Neural progenitor cell (in vitro differentiated cells): ENCODE measurements at places on chromosomes 5 and 9. TPM values are rescaled to one million over a fixed set of nuclear protein-coding genes. Genes with fewer than 3 reads are reported as not detected.

Gene GLDC
- total RNA-seq = 81.6 and 100 TPM in 2 replicates

Gene ZDHHC11
- total RNA-seq = 0.92 and 9.5 TPM in 2 replicates

Gene PCDHB15
- 7.8 and 9.4 TPM in 2 replicates for total RNA-seq

Gene PPP2R2B
- total RNA-seq = 22.5 and 26.6 TPM in 2 replicates

DNA sequence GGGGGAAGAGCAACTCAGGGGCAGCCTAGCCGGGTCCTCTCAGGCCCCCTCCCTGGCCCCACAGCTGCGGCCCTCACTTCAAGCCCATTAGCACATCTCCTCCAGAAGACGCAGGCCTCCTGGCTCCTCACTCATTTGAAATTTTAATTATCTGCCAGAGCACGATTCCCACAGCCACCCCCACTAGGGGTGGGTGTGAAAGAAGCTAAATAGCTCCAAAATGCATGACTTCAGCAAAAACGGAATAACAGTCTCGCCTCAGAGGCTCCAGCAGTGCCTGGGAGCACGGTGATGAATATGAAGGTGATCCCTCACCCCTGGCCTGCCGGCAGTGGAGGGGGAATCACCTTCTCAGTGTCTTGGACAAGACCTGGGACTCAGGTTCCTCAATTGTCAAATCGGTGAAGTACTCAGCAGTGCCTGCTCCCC is 61.1 kb upstream of the HRH2 start:
- DNase-seq = no peak

GRCh38 chr5:122164831-122165558 is 35.6 kb downstream of the ZNF474 start:
- no peak for DNase-seq

DNA sequence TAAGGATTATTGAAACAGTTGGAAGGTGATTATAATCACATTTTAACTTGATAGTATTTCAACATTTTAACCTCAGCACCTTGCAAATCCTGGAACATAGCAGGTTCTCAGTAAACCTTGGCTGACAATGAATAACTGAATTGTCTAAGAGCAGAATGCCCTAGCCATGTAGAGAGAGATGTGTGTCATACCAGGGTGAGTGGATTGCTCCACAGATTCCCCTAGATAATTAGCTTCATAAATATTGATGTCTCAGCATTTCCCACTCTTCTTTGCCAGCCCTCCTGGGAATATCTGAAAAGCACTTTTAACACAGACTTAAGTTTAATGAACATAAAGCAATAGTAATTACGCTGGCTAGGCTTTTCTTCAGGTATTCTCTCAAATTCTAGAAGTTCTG is 363.5 kb downstream of the MAN2A1 start:
- DNase-seq = no peak

GRCh38 chr9:113687680-113688371 is 188.3 kb upstream of the ZNF618 start:
- DNase-seq = peak; percentile 44

DNA sequence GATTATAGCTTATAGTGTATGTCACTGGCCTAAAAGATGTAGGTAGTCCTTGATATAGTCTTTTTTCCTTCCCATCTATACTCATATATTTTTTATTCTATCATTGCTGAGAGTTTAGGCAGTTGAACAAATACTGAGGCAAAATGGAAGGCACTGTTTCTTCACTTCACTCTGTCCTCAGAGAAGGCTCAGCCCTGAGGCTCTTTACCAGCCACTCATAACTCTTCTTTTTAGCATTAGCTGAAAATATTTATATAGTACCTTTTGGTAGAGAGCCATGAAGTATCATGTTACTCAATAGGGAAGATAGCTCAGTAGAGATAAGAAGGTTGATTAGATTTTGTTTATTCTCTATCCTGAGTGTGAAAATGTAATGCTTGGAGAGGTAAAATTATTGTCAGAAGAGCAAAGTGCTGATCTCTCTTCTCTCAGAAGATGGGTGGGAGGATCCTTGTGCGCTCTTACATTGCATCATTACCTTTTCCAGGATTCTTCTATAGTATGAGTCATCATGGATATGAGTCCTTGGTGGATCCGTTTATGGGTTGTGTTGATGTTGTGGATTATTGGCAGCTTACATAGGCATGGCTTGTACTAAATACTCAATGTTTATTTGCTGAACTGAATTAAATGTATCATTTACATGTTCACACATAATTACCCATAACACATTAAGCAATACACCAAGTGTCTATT is 88.1 kb downstream of the ANXA1 start:
- no peak for DNase-seq

GRCh38 chr9:101028346-101029314 is at the start of gene PLPPR1:
TSS of gene PLPPR1 (plus strand) at chr9:101028727.
- DNase-seq = peak; percentile 95

GRCh38 chr5:80042330-80042729 is 7.2 kb downstream of the THBS4 start:
- DNase-seq = no peak

DNA sequence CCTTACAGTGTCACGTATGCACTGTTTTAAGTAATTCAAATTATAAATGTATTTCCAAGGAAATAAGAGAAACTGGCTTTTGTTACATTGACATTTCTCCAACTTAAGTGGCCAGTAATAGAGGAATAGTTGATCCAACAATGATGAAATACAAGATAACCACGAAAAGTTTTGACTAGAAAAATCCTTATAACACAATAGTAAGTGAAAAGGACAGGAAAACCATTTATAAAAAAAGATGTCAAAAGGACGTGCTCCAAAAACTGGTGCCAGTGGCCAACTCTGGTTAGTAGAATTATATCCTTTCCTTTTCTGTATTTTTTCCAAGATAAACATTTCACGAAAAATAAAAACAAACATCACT is 210.9 kb downstream of the GAPVD1 start:
- DNase-seq = no peak

DNA sequence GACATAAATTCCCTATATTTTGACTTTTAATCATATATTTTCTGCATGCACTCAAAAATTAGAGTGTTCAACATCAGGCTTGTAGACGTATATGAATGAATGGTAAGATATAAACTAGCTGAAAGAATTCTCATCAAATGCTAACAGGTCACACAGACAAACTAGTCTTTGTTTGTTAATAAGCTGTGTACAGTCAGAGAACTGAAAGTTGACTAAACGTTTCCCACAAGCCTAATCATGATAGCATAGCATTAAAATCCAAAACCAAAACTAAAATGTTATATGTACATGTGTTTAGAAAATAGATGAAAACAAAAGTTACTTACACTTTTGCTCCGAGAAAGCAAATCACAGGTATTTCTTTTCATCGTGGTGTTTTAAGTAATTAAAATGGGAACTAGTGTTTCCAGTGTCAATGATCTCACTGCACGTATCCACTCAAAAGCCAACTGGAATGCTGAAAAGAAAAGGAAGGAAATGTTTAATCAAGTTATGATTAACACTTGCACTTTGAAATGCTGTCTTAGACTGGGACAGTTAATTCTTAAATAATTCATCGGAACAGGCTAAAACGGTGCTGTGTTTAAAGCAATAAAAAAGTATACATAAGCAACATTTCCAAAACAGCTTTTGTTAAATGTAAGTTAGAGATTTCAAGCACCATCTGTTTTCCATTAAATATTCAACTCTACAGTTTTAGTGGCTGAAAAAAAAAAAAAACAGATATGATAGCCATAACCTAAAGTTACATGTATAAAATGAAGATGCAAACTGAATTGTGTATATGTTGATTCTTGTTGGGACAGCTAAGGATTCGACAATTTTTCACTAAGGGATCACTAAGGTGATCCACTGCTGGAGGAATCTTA is 291.9 kb upstream of the PDE4D start:
- no peak for DNase-seq

DNA sequence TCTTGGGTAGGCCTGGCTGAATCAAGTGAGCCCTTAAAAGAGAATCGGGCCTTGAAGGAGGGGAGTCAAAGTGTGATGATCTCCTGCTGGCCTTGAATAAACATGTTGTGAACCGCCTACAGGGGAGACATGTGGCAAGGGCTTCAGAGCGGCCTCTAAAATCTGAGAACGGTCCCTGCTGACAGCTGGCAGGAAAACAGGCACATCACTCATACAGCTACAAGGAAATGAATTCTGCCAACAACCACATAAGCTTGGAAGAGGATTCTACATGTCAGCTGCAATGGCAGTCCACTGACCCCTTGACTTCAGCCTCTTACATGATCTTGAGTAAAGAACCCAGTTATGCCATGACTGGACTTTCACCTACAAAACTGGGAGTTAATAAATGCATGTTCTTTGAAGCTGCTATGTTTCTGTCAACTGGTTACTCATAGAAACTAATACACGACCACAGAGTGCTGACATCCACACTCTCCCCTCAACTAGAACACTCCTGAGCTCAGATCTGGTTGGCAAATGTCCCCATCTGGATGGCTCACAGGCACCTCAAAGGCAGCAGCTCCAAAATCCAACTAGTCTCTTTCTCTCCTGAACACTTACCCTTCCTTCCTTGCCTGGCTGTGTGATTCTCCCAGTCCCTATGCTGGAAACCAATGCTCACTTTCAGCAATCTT is 333.1 kb downstream of the ASTN2 start:
- DNase-seq = no peak

DNA sequence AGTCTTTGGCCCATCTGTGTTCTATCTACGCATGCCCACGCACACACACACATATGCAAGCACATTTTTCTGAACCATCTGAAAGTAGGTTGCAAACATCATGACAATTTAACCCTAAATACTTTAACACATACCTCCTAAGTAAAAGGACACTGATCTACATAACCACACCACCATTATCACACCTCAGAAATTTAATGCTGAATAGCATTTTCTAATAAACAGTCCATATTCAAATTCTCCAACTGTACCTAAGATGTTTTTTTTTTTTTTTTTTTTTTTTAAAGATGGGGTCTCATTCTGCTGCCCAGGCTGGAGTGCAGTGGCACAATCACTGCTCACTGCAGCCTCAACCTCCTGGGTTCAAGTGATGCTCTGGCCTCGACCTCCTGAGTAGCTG is 35.5 kb downstream of the DDX31 start:
- no peak for DNase-seq

GRCh38 chr5:148796936-148797335 is 29.5 kb upstream of the ADRB2 start:
- no peak for DNase-seq

GRCh38 chr5:140561753-140562523 is 2.5 kb downstream of the APBB3 start:
- no peak for DNase-seq

DNA sequence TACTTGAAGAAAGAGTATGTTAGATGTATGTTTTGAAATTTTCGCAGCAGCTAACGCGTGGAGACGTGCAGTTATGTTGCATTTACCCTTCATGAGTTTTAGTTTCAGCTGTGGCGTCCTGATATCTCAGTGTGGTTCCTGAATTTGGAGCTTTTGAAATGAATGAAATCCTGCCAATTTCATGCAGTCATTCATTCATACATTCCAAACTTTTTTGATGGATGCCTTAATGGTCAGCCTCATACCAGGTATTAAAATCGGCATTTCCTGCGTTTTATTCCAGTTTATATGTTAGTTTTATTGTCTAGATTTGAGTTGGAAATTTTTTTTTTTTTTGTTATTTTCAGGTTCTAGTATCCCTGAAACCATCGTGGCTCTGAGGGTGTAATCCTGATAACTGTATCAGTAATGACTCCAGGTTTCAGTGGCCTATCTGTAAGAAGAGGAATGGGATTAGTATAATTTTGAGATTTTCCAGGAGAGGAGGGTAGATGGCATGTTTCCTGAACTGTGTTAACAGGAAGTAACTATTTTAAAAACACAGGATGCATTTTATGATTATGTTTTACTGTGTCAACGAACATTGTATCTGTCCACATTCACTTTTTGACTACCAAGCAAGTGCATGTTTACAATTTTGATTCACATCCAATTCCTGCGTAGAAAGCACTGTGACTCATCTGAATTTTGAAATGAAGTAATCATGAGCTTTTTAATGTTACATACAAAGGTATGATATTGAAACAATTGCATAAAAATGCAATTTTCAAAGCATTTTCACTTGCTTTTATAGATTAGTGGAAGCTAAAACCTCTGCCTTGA is 1.0 kb downstream of the FOCAD start:
- DNase-seq = no peak

DNA sequence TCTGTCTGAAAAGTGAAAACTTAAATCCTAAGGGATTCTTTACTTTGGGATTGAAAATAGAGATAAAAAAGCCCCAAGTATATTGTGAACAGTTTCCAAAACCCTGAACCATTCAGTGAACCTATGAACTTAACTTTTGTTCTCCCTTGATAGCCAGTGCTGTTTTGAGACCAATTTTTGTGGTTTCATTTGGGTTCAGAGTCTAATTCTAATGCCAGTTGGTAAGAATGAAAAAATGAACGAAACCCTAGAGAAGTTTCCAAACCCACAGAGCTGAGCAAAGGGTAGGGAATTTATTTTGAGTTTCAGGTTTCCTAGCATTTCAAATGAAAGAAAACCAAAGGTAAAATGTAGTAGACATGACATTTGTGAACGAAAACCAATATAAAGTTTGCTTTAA is 1366.8 kb downstream of the EFNA5 start:
- DNase-seq = no peak

GRCh38 chr5:162842727-162843126 is 594.7 kb upstream of the CCNG1 start:
- peak; percentile 7 for DNase-seq
